NCI-H524 (cell line): ENCODE measurements at places on chromosomes 4 and X.
A peak's percentile ranks its signal among the peaks of the same experiment; 100 is the strongest.

DNA sequence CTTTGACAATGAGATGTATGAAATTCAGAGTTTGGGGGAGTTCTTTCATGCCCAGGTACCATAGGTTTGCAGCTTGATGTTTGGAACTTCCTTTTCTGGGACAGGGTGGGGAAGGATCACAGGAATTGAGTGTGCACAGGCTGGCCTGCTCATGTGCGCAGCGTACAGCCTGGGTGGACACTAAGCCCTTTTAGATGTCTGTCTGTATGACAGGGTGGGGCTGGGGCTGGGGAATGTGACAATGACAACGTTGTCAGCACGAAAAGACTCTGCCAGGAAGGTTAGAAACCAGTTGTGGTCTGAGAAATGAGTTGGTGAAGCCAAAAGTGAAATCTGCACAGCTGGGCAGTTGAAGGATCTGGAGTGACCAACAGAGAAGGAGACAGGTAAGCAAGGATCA, 47.4 kb downstream of the WWC2 start:
- DNase-seq: no peak

DNA sequence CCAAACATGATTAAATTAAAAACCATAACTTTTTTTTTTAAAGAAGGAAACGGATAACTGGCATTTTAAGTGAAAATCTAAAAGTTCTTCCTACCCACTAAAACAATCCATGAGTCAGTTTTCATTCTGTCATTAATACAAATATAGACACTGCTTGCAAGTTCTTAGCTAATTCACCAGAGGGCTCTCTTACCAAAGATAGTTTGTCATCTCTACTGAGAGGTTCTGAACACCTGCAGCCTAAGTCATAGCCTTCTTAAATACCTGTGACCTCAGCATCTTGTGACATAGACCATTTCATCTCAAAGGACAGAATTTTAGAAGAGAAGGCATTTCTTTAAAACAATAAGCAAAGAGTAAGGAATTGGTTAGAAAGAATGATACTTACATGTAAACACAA, 65.3 kb upstream of the FAM120C start:
- DNase-seq: peak; percentile 44

DNA sequence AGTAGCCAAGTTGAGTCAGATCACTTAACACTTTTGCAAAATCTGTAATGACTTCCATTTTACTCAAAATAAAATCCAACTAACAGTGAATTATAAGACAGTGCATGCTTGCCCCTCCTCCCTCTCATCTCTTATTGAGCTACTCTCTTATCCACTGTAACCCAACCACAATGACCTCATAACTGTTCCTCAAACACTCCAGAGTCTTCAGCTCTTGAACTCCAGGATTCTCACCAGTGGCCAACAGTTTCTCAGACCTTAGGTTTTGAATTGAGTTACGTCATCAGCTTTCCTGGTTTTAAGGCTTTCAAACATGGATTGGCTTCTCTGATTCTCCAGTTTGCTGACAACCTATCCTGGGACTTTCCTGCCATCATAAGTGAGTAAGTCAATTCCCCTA, 938.3 kb downstream of the RAB28 start:
- DNase-seq: peak; percentile 60

- DNase-seq: no peak
These were observed 364.8 kb downstream of the PCDH10 start for GRCh38 chr4:133513901-133514300.

- no peak for DNase-seq
These were observed 42.8 kb downstream of the HMX1 start for GRCh38 chr4:8828869-8829268.

DNA sequence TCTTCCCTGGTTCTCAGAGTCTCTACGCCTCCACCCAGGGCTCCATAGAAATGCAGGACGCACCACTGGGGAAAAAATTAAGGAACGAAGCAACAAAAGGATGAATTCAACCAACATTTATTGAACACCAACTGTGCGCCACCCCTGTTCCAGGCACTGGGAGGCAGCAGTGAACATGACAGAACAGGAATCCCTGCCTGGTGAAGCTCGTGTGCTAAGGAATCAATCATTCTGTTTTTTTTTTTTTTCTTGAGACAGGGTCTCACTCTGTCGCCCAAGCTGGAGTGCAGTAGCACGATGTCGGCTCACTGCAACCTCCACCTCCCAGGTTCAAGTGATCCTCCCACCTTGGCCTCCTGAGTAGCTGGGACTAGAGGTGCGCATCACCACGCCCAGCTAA, 1.9 kb upstream of the FTSJ1 start:
- no peak for DNase-seq

- DNase-seq: no peak
These were observed 123.6 kb upstream of the TET2 start for GRCh38 chr4:105022811-105023667.

- DNase-seq: no peak
These were observed 2463.1 kb downstream of the ARAP2 start for GRCh38 chr4:33780952-33781791.

GRCh38 chr4:146054676-146055075, 116.1 kb upstream of the ZNF827 start:
- no peak for DNase-seq

DNA sequence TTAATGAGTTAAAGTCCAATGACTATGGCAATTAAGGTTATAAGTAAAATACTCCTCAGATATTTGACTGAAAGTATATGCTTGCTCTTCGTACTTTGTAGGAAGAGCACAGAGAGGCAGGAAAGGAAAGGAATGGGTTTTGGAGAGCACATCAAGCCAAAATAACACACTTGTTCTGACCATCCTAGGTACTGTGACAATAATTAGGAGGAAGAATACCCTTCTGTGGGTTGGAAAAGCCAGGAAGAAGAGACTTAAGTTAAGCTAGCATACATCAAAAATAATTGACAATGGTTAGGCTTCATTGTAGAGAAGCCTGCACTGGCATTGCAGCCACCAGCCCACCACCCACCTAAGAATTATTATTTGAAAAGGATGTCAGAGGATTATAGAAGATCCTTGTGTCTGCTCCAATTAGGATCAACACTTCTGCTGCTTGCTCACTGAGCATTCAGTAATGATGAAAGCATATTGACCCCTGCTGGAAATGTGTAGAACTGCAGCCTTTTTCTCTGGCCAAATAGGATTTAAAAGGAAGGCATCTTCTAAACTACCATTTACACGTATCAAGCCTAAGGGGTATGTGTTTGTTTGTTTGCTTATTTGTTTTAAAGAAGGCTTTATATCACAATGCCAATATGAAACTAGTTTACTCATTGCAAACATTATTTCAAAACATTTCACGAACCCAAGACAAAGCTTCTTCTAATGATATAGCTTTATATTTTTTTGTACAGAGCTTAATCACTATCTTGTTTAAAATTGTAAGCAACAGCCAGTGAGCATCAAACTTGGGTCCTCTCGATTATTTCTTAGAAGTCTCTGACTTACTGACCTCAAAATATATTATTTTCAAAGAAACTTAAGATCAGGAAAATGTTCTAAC, 286.2 kb upstream of the TET2 start:
- DNase-seq: peak; percentile 18

DNA sequence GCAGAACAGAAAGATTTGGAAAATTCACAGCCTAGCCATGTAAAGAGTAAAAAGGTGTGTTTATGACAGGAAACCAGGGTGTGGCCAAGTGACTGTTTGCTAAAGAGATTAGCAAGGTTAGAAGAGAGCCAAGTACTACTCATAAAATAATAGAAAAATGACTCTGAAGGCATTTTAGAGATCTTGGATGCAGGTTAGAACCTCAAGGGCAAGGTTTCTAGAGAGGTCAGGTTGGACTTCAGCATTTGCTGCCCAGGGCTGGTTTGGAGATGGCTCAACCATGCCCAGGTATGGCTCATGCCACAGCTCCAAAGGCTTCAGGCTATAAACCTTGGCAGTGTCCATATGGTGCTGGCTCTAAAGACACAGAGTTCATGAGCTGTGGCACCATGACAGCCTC, 40.6 kb upstream of the ADGRA3 start:
- no peak for DNase-seq

DNA sequence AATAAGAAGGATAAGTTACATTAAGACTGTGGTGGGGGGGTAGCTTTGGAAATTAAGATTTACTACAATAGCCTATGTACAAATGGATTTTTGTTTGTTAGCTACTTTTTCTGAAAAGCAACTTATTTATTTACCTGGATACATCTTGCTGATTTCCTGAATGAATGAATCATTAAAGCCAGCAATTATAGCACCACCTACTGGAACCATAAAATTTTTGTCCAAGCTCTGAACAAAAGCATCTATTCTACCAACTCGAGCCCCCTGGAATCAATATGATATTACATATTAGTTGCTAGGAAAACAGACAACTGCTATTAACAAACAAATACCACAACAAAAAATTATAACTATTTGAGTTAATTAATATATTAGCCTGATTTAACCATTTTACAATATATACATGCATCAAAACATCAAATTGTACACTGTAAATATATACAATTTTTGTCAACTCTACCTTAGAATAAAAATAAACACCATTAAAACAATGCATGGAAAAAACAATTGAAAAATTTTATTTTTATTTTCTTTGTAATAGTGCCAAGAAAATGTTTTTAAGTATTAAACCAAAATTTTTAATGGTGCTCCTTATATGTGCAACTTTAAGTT, 15.3 kb downstream of the SEPSECS start:
- DNase-seq: peak; percentile 13

GRCh38 chr4:92600638-92601037, 296.9 kb downstream of the GRID2 start:
- no peak for DNase-seq

DNA sequence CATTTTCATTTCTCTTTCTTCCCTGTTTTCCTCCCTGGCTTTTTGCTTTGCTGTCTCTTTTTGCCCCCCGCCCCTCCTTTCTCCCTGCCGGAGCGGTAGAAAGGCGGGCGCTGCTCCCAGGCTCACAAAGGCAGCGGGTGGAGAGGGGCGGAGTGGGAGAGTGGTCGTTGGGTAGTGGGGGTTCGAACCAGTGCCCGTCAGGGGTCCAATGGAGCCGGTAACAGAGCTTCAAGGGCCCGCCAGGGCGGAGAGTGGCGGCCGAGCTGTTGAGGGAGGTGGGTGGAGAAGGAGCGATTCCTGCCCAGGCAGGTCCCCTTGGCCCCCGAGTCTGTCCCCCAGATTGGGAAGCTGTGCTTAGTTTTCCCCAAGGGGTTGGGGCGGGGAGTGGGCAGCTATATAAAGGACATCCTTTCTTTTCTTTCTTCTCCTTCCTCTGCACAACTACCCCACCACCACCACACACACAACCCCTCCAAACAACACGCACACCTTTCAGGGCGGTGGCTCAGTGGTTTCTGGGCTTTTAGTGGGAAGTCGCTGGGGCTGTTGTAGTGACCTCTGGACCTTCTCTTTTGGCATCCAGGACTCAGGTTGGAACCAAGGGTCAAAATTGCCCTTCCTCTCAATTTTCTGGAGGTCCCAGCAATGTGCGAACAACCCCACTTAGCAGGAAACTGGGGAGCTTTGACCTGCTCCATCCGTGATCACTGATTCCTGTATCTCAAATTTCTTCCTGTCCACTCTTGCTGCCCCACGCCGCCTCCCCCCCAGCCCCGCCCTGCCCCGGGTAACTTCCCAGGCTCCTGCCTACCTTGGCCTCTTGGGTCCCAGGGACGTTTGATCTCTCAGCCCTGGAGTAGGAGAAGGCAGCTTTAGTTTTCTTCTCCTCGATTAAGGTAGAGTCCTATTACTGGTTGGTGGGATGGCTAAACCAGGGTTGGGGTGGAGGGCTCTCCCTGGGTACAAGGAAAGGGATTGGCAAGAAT, 1.9 kb downstream of the EFNB1 start:
- no peak for DNase-seq

GRCh38 chr4:8523175-8523574, 57.0 kb upstream of the GPR78 start:
- DNase-seq: no peak

- no peak for DNase-seq
These were observed 55.0 kb downstream of the TXK start for GRCh38 chr4:48078862-48079655.

GRCh38 chrX:100413229-100413628, 3.2 kb upstream of the PCDH19 start:
- DNase-seq: peak; percentile 72

DNA sequence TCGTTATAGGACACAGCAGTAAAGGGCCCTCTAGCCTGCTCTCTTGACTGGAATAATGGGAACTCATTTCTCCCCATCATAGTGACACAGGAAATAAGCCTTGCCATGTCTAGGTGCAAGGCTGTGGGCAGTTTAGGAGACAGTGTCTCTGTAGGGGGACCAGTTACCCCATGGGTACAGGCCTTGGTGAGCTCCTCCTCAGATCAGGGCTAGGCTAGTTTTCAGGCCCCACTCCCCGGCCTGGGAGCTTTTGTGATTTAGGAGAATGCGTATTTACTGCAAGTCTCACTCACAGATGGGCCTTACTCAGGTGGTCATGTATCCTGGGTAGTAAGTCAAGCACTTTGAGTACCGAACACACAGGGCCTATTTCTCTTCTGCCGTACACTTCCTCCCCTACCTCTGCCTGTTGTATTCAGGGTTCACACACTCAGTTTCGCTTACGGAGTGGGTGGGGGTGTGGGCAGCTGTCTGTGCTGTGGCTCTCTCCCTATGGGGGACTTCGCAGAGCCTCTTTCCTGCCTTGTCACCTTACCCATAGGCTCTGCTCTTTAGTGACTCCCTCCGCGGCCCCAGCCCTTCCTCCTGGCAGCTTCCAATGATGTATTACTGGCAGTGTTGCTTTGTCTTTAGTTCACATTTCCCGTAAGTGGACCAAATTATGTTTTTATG, 34.2 kb downstream of the FAM193A start:
- no peak for DNase-seq

DNA sequence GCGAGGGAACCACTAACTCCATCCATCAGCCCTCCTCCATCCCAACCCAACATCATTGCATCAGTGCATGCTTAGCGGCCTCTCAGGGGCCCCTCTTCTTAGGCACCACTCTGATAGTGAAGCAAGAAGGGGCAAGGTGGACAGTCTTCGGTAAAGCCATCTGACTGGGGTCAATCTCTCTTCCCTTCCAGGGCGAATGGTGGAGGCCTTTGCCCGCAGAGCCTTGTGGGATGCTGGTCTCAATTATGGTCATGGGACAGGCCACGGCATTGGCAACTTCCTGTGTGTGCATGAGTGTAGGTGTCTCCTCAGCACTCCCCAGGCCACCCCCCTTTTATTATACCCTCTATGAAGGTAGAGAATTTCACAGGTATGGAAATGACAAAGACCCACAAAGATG, 18.8 kb upstream of the SASH3 start:
- no peak for DNase-seq

DNA sequence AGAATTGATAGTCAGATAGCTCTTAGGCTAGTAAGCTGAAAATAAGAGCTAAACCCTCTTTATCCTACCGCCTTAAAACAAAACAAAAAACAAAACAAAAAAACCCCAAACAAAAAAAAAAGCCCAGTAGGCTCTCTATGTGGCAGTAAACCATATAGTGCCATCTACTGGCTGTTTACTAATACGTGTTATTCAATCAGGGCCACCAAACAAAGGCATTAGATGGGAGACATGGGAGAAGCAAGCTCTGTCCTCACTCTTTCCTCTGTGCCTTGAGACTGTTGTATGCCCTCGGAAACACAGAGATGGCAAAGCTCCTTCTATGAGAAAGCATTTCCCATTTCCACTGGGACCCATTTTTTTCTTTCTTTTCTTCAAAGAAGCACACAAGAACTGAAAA, 148.8 kb upstream of the MID1 start:
- DNase-seq: peak; percentile 24

GRCh38 chrX:143336261-143336660, 181.0 kb downstream of the SPANXN3 start:
- DNase-seq: no peak

GRCh38 chr4:24419181-24420034, 164.9 kb downstream of the DHX15 start:
- peak; percentile 68 for DNase-seq

- no peak for DNase-seq
These were observed 200.5 kb downstream of the KDR start for GRCh38 chr4:54924891-54925290.

- DNase-seq: no peak
These were observed 70.7 kb upstream of the HPGD start for GRCh38 chr4:174592985-174593335.
